ENCODE measurements at places on chromosomes 1 and 21.

DNA sequence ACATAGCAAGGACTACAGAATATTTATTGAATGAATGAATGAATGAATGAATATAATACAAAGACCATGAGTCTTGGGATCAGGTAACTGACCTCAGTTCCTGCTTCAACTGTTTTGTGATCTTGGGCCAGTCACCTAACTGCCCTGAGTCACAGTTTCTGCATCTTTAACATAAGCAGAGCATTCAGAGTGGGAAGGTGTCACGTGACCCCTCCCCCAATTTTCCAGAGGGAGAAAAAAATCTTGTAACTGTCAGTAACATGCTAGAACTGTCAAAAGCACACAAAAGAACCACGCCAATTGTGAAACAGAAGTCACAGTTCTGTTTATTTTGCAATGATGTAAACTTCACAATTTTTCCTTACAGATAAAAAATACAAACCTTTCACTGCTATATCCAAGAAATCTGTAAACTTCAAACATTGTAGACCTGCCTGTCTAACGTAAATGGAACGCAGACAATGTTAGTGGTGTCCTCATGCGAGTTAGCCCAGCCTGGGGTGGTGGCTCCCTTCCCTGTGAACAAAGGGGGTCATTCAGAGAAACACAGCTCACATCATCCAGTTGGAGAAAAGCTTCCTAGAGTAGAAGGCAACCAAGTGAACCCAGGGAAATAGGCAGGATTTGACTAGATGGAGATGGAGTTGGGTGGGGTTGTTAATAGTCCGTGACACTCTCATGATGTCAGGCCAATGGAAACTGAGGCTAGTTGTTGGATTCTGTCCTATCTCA is 211.8 kb upstream of the ZC3H12A start:
- DNase-seq = no peak

DNA sequence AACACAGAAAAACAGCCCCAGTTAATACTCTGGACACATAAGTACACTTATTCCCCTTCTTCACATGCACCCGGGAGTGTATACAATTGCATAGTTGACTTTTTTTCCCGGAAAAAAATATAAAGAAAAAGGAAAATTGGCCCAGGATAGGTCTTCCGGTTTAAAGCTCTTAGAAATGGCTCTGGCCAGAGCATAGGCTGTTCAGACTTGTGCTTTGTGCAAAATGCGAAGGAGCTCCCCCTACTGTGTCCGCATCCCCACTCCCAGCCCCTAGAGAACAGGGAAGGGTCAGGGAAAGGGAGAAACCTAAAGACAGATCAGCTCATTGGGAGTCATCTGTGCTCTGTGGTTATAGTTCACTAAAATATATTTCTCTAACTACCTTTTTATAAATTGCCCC is 5.5 kb upstream of the MTMR11 start:
- no peak for DNase-seq

DNA sequence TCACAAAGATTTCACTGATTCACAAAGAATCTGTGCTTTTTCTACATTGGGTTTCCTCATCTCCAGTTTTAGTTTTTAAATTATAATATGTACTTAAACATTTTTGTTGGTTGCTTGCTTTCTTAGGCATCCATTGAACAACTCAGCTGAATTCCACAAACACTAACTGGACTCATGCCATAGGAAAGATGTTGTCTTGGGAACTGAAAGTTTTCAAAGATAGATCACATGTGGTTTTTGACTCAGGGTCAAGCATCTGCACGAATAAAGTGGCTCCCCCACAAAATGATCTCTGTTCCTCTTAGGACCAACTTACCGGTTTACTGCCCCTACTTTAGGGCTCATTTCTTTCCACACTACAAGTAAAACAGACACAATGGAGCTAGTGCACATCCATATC is 3.1 kb upstream of the KRTAP21-1 start:
- no peak for DNase-seq

- DNase-seq = no peak
Observed at GRCh38 chr21:42019101-42019605, 9.0 kb upstream of the ZBTB21 start.

- peak; percentile 50 for DNase-seq
Observed at GRCh38 chr1:235327559-235328270, at the start of gene ARID4B. TSS of gene ARID4B (minus strand) at chr1:235328179. CDS start at chr1:235326919, 1,260 bp downstream.

DNA sequence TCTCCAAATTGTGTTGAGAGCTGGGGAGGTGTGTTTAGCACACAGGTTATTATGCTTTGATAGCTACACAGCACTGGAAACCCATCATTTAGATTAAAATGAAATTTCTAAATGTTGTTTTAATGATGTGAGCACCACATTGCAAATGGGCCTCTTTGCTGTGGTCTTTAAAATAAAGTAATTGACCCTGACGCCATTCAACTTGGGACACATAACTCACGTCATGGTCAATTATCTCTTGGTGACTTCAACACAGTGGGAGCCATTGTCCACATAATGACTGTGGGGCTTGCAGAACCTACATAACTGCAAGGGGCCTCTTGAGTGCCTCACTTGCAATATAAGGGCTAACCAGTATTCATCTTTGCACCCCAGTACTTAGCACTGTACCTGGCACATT is 280.4 kb downstream of the HLX start:
- DNase-seq = no peak

DNA sequence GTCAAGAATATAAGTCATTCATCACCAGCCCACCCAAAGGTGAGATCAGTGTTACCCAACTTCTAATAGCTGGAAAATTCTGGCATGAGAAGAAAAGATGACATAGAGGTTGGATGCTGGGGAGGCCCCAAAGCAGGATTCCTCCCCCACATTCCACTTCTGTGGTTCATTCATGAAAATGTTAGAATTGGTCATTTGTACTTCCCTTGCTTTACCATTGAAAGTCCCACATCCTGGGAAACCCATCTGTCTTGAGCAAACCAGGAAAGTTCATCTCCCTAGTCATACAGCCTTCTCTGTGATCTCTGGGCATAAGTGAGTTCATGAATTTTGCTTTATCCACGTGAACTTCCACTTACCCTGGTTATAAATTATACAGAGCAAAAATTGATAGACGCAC is 66.8 kb downstream of the SERINC2 start:
- no peak for DNase-seq

GRCh38 chr1:172895761-172896160 is 155.0 kb downstream of the TNFSF18 start:
- DNase-seq = no peak

- DNase-seq = no peak
Observed at GRCh38 chr1:70204600-70204999, 779 bp downstream of the LRRC40 start.

Data from T-helper 17 cell (primary cell).